ENCODE measurements at places on chromosomes 13 and 19. TPM values are rescaled to one million over a fixed set of nuclear protein-coding genes. Genes with fewer than 3 reads are reported as not detected.

- DNase-seq = no peak
Measured at GRCh38 chr13:106241974-106242953, 293.2 kb downstream of the EFNB2 start.

GRCh38 chr19:39524495-39524894 lies 8.2 kb downstream of the EID2B start:
- no peak for DNase-seq

Gene SIGLEC7
- not detected for total RNA-seq

DNA sequence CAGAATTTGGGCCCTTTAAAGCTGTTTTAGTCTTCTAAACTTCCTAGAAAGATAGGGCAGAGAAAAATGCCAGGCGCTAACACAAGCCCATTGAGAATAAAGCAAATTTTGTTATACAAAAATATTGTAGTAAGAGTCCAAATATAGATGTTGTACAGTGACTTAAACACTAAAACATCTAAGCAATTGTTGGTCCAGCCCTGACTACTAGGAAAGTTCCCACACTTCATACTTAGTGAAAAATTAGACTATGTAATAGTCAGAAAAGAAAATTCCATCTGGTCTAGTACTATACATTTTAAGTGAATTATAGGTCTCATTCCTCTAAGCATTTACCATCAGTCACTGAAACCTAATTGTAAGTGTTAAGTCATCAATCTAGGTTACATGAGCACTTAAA lies 1518.3 kb upstream of the SLC10A2 start:
- no peak for DNase-seq

Gene RTBDN
- total RNA-seq = not detected

- no peak for DNase-seq
Measured at GRCh38 chr13:34416971-34417380, 525.1 kb upstream of the NBEA start.

- no peak for DNase-seq
Measured at GRCh38 chr19:49368711-49369358, 5.2 kb downstream of the DKKL1 start.

DNA sequence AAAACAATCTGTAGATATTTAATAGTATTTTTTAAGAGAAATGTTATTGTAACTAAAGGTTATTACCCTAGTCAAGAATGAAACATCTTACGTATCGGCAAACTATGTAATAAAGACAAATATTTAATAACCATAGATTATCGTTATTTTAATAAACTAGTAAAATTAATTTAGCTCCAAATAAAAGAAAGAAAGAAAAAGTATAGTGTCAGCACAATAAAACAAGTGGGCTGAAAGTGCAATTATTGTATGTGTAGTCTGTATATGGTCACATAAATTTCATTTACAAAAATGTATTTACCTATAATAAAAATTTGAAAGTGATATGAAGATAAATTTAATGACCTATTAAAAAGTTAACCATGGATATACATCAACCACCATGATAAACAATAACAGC lies 1258.4 kb upstream of the MIR17HG start:
- DNase-seq = no peak

Gene LYL1
- total RNA-seq = 2.4 TPM

Measured in activated CD4-positive, alpha-beta T cell treated with anti-CD3 and anti-CD28 coated beads, Interleukin-2, amount 10 ng/mL, durations not matched to agents 24 days and 14 days (primary cell).